ENCODE measurements at places on chromosomes 2 and 18. TPM values are rescaled to one million over a fixed set of nuclear protein-coding genes. Genes with fewer than 3 reads are reported as not detected.

MRPS9 gene
- polyA plus RNA-seq, result 55.0 TPM

HAAO gene
- polyA plus RNA-seq, result 49.5 TPM

TMEM247 gene
- polyA plus RNA-seq, result not detected

DNA sequence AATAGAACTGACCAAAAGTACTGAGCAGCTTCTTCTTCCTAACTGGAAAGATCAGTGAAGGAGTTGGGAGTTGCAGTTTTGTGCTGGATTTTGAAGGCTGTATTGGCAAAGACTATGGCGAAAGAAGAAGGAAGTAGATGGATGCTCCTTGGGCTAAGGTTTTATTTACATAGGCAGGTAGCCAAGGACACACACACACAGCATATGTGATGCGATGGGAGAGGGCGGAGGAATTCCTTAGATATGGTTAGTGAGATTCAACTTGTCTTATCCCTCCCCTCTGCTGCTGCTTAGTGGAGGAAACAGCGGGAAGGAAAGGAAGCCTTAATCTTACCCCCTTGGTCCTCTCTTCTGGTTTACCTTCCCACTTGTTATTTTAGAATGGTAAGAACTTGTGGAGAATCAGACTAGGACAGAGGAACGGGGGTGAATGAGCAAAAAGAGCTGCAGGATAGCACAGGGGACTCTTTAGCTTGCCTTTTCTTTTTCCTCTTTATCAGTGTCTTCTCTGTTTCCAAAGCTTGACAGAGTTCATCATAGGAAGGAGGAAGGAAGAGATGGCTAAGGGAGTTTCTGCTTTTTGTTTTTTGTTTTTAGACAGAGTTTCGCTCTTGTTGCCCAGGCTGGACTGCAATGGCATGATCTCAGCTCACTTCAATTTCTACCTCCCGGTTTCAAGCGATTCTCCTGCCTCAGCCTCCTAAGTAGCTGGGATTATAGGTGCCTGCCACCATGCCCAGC, 87.9 kb downstream of the OSBPL6 start:
- DNase-seq, result no peak

All from left renal cortex interstitium (tissue), 4 donors.